ENCODE measurements at places on chromosomes 13 and 19. TPM values are rescaled to one million over a fixed set of nuclear protein-coding genes. Genes with fewer than 3 reads are reported as not detected.

DNA sequence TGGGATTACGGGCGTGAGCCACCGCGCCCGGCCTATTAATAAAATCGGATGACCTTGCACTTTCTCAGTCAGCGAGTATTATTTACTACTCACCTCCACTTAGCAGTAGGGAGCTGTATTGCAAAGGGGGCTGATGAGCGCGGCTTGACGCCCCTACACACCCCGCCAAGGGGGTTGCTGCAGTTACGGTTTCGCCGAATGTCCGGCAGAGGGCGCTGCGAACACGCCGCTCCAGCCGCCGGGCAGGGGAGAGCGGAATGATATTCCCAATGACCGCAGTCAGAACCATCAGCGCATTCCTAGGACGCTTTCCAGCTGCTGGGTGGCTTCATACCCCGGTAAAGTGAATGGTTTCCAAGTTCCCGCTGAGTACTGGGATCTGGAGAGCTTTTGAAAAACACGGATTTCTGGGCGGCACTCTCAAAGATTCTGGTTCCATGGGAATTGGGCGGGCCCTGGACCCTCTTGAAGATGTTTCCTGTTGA is 30.0 kb upstream of the TPT1 start:
- DNase-seq: peak; percentile 31

The ZNF560 gene
- total RNA-seq: not detected

The SHISA2 gene
- total RNA-seq: not detected

The ADM5 gene
- 4.4 TPM for total RNA-seq

DNA sequence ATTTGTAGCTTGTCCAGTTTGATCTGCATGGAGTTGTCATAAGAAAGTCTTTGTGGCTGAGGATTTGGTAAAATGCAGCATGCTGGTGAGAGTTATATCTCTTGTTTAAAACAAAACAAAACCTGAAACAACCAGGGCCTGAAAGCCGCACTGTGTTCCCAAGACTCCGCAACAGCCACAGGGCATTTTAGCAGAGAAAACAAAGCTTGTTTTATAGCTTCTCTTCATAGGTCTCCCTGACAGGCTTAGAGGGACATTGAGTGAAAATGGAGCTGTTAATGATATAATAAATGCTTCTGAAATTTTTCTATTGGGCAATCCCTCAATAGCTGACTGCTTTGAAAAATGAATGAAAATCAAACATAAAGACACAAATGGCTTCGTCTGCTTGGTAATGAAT is 148.7 kb upstream of the RNF113B start:
- DNase-seq: no peak

The FPR3 gene
- total RNA-seq: 2.3 TPM

The KLF1 gene
- not detected for total RNA-seq

DNA sequence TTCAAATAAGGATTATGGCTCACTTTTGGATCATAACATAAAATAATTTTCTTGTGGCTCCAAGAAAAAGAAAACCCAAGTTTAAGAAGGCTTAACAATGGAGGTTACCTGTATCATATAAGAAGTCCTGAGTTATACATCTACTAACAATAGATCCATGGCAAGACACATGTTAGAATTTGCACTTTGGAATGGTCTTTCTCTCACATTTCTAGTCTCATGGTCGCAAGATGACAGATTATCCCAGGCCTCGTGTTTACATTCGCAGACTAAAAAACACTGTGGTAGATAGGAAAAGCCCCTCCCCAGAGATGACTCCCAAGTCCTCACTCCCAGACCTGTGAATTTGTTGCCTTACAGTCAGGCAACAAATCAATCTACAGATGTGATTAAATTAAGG is 746.2 kb upstream of the GPC6 start:
- DNase-seq: no peak

- no peak for DNase-seq
These were observed 4.3 kb downstream of the ZNF114 start for GRCh38 chr19:48274173-48274572.

DNA sequence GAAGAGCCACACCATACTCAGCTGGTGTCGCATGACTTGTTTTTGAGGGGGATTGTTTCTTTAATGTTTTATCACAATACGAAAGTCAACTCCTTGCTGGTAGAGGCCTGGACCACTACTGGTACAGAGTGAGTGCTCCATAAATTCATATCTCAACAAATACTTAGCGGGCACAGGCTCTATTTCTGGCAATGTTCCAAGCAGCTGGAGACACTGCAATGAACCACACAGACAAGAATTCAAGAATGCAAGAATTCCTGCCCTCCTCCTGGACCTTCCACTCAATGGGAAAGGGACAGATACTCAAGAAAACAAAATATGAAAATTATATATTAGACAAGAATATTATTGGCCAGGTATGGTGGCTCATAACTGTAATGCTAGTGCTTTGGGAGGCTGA is 5.1 kb upstream of the FXYD5 start:
- DNase-seq: no peak

The POU2F2 gene
- total RNA-seq: 3.5 TPM
